ENCODE measurements at places on chromosomes 13 and 19.
A peak's percentile ranks its signal among the peaks of the same experiment; 100 is the strongest.

GRCh38 chr13:48849515-48849914 is 126.2 kb upstream of the FNDC3A start:
- DNase-seq: no peak

- DNase-seq: peak; percentile 7
Observed at GRCh38 chr13:23741879-23742510, 147.2 kb downstream of the MIPEP start.

- peak; percentile 85 for DNase-seq
Observed at GRCh38 chr13:112711528-112712265, 21.9 kb downstream of the ATP11A start.

- peak; percentile 70 for DNase-seq
Observed at GRCh38 chr19:14377883-14378328, 3.3 kb upstream of the ADGRE5 start.

GRCh38 chr19:31344403-31344802 is 4.8 kb downstream of the TSHZ3 start:
- DNase-seq: no peak

GRCh38 chr19:11138601-11139300 is 16.8 kb downstream of the SPC24 start:
- DNase-seq: no peak

- DNase-seq: no peak
Observed at GRCh38 chr13:114144606-114145244, 12.3 kb upstream of the RASA3 start.

- no peak for DNase-seq
Observed at GRCh38 chr19:55563261-55563690, 17.4 kb downstream of the ZNF579 start.

- no peak for DNase-seq
Observed at GRCh38 chr19:20103091-20103740, 25.4 kb downstream of the ZNF90 start.

DNA sequence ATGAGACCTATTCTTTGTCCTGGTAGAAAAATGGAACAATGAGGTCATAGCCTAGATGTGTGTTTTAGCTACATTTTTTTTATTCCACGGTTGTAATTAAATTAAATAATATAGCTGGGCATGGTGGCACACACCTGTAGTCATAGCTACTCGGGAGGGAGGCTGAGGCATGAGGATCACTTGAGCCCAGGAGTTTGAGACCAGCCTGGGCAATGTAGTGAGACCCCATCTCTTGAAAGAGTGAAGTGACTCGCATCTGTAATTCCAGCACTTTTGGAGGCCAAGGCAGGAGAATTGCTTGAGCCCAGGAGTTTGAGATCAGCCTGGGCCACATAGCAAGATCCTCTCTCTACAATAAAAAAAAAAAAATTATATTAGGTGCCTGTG is 11.7 kb upstream of the CBLC start:
- DNase-seq: no peak

- no peak for DNase-seq
Observed at GRCh38 chr13:73693215-73693614, 441.0 kb downstream of the KLF12 start.

- DNase-seq: no peak
Observed at GRCh38 chr13:42832341-42833096, 51.1 kb downstream of the FAM216B start.

DNA sequence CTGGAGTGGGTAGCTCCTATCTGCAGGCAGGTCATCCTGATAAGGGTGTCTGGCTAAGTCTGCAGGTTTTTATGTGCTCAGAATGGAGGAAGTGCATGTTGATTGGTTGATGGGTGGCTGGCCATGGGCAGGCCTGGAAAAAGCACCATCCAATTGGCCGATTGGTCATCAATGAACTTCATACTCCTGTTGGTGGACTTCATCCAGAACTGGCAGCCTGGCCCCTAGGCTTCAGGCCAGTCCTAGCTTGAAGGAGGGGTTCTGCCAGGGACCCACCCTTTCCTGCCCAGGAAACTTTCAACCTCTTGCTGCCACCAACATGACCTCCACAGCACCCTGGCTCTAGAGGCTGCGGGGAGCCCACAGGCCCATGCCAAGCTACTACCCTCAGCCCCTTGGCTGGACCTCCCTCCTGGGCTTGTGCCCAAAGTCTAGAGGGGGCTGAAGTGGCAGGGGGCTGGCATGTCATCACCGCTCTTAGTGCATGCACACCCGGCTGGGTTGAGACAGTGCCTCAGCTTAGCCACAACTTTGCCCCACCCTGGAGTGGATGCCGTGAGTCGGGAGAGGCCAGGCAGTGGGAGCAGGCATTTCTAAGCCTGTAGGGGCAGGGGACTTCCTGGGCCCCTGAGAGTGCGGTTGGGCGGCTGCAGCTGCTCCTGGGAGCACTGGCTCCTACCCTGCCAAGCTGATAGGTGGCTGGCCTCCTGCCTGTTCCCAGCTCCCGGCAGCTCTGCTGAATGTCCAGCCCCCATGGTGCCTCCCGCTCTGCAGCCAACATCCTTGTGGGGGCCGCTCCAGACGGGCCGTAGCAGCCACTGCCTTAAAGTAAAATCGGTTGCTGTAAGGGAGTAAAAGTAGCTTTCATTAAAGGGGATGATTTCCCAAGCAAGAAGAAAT is 13.2 kb downstream of the DNAJC15 start:
- DNase-seq: no peak

GRCh38 chr19:39428283-39429112 is 7.3 kb downstream of the RPS16 start:
- DNase-seq: no peak

- DNase-seq: no peak
Observed at GRCh38 chr13:60427285-60427684, 30.3 kb downstream of the TDRD3 start.

DNA sequence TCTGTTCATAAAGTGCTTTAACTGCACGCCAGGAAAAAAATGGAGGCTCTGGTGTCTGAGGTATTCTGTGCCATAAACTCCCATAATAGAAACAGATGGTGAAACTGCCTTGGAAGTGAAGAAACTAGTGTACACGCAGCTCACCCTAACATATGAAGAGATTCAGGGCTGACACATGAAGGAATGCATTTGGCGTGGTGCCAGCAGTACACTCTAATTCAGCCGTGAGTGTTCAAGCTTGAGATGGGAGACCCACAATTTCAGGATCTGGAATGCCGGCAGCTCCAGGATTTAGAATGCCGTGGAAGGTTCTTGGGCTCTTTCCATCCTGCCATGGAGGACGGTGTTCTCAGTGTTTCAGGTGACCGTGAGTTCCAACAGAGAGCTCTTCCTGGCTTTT is 478.4 kb downstream of the TSHZ3 start:
- no peak for DNase-seq

GRCh38 chr19:1162404-1163282 is 11.4 kb downstream of the SBNO2 start:
- no peak for DNase-seq

DNA sequence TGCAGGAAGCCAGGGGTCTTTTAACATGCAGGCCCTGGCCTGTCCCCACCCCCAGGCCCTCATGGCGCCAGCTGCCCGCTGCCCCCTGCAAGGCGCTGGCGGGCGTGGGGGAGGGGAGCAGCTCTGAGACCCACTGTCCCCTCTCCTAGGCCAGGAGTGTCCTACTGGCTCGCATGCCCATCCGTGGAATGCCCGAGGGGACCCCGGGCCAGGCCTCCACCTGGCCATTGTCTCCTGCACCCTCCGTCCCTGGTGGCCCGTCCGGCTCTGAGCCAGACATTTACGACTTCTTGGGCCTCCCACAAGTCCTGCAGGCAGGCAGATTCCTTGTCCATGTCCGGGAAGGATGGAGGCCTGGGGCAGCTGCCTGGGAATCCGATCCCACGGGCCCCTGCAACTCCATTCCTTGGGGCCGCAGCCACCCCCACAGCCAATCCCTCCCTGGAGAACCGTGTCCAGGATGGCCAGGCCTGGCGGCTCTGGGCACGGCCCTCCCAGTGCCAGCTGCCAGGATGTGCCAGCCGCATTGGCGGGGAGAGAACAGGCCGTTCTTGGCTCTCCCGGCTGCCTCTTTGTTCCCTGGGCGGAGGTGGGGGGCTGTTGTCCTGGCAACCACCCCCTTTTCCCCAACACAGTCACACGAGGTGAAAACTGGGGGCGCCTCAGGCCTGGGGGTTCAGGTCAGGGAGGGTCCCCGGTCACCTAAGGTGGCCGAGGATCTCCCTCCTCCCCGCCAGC is 10.5 kb upstream of the PLIN3 start:
- DNase-seq: no peak

- no peak for DNase-seq
Observed at GRCh38 chr19:39874404-39874803, 28.2 kb upstream of the FBL start.

DNA sequence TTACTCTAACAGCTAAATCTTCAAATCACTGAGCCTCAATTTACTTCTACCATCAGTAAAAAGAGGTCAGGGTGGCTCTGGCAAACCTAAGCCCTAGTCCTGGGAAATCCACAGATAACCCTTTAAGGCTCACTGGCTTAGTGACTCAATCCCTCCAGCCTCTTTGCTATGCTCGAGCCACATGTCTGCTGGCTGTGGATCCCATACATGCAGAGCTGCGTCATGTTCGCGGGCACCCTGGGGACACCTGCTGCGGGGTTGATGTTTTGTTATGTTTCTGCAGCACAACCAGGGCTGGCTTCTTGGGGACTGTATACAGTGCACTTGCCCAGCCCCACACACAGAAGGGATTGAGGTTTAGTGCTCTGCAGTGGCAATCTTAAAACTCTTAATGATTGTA is 41.6 kb upstream of the C13orf42 start:
- DNase-seq: no peak

- no peak for DNase-seq
Observed at GRCh38 chr13:73578251-73578875, 519.6 kb downstream of the KLF5 start.

DNA sequence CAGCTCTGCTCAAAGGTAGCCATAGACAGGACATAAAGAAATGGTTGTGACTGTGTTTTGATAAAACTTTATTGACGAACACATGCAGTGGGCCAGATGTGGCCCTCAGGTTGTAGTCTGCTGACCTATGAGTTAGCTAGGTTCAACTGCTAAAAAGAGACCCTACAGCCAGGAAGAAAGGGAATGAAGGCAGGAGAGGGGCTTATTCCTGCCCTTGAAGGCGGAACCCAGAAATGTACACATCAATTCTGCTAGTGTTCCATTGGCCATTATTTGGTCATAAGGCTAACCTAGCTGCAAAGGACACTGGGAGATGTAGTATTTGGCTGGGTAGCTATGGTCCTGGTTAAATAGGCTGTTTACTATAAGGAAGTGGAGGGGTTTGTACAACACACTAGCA is 18.0 kb downstream of the APBA3 start:
- no peak for DNase-seq

GRCh38 chr19:7067716-7068115 is 1.8 kb upstream of the ZNF557 start:
- DNase-seq: no peak

- DNase-seq: no peak
Observed at GRCh38 chr13:77514336-77514726, 21.2 kb upstream of the SCEL start.

DNA sequence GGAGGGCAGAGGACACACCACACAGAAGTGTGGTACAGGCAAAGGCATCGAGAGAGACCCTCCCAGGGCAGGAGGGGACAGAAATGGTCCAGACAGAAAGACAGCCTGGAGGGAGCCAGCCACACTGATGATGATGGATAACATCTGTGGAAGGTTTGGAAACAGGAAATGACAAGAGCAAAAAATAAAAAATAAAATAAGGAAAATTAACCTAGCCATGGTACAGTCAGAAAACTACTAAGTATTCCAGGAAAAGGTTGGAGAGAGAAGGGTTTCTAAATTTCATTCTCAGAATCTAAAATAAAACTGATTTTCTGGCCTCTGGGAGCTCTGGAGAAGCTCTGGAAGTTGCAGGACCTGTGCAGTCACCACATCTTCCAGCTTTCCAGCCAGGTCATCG is 115.2 kb upstream of the VSTM2B start:
- DNase-seq: no peak

- DNase-seq: peak; percentile 66
Observed at GRCh38 chr13:109840201-109840892, 54.0 kb upstream of the IRS2 start.

- no peak for DNase-seq
Observed at GRCh38 chr19:29655648-29656335, 9.5 kb upstream of the PLEKHF1 start.

GRCh38 chr13:77009011-77009410 is 17.1 kb downstream of the CLN5 start:
- no peak for DNase-seq

GRCh38 chr13:41299316-41300094 is 11.6 kb upstream of the NAA16 start:
- no peak for DNase-seq

DNA sequence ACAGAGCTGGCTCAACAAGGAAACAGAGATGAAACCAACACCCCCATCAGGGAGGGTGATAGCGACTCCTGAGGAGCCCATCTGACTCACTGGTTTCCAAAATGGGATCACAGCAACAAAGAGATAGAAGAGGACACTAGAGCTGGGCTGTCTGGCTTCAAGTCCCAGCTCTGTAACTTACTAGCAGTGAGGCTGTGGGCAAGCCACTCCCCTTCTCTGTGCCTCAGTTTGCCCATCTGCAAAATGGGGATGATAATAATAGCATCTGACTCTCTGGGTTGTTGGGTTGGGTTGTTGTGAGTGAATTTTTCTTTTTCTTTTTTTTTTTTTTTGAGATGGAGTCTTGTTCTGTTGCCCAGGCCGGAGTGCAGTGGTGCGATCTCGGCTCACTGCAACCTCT is 14.3 kb downstream of the IGSF23 start:
- no peak for DNase-seq

GRCh38 chr13:84744203-84744602 is 861.9 kb upstream of the SLITRK1 start:
- no peak for DNase-seq

GRCh38 chr19:55497763-55498162 is 9.5 kb downstream of the SSC5D start:
- DNase-seq: no peak

DNA sequence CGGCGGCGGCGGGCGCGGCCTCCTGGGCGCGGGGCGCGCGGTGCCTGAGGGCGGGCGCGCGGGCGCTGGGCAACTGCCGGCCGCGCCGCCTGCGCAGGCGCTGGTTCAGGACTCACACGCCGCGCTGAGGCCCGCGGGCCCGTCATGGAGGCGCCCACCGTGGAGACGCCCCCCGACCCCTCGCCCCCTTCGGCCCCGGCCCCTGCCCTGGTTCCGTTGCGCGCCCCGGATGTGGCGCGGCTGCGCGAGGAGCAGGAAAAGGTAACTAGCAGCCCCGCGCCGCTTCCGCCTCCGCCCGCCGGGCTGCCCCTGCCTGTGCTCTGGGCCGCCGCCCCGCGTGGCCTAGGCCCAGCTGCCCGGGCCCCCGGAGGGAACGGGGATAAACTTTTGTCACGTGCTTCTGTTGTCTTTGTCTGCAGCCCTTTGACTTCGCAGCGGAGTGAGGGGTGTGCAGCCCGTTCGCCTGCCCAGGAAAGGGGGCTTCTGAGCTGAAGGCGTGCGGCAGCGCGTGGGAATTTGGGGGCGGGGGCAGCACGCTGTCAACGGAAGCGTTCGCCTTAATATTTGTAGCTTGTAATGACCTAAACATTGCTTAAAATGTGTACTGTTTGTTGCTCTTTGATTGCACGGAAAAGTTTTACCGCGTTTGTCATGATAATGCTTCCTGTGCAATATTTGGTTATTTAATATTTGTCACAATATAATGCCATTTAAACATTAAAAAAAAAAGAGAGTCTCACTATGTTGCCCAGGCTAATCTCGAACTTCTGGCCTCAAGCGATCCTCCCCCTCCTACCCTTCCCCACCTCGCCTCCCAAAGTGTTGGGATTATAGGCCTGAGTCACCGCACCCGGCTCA is 594 bp downstream of the URI1 start:
- DNase-seq: no peak

All from HCT116 (cell line).